ENCODE measurements at places on chromosomes 1 and 21.
A peak's percentile ranks its signal among the peaks of the same experiment; 100 is the strongest.

- no peak for DNase-seq
- no peak overlapping the region for H3K4me3 ChIP-seq
- H3K27ac ChIP-seq = no peak overlapping the region
- no peaks in the 10 kb centered on the region for H3K27me3 ChIP-seq
- H3K4me1 ChIP-seq = no peaks in the 10 kb centered on the region
- no peaks in the 10 kb centered on the region for H3K36me3 ChIP-seq
Measured at GRCh38 chr1:201369209-201369608, 8.3 kb downstream of the TNNT2 start.

- H3K4me1 ChIP-seq = peaks cover 86% of the 10 kb centered on the region
- H3K27me3 ChIP-seq = no peaks in the 10 kb centered on the region
- peak overlapping the region; percentile 15 for H3K27ac ChIP-seq
- no peak for DNase-seq
- no peak overlapping the region for H3K4me3 ChIP-seq
Measured at GRCh38 chr1:110890474-110891196, 17.7 kb downstream of the CD53 start.

DNA sequence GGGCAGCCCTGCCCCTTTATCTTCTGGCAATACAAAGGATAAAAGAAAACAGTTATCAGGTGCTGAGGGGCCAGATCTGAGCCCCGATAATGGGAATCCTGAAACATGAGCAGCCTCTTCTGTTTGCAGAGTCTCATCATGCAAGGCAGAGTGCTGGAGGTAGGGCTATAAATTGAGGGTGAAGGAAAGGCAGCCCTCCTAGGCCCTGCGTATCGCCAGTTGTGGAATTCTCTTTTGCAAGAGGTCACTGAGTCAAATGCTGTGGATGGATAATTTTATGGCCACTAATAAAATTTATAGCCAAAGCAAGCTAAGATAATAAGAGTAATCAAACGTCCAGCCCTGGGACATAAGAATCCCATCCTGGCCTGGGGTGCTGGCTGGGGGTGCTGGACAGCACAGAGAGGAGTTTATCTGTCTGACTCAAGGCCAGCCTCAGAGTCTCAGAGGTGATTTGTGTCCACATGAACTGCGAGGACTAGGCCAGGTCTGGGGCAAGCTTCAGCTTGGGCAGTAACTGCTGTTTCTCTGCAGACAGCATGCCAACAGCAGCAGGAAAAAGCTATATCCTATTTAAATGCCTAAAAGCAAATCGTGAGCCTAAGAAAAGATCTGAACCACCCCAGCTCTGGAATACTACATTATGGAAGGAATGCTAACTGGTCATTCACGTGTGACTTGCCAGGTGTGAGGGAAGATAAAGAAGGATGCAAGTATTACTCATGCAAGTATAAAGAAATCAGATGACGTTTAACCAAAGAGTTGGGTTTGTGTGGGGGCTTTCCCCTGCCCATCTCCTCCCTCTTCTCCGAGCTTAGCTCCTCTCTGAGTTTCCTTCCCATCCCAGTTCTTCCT is 254.8 kb downstream of the KIF26B start:
- no peaks in the 10 kb centered on the region for H3K27me3 ChIP-seq
- H3K36me3 ChIP-seq = no peaks in the 10 kb centered on the region
- no peaks in the 10 kb centered on the region for H3K4me1 ChIP-seq
- no peak overlapping the region for H3K27ac ChIP-seq
- H3K4me3 ChIP-seq = no peak overlapping the region

GRCh38 chr1:170685166-170685565 is 21.2 kb downstream of the PRRX1 start:
- no peak overlapping the region for H3K4me3 ChIP-seq
- H3K27me3 ChIP-seq = no peaks in the 10 kb centered on the region
- no peaks in the 10 kb centered on the region for H3K4me1 ChIP-seq
- DNase-seq = no peak
- no peak overlapping the region for H3K27ac ChIP-seq

DNA sequence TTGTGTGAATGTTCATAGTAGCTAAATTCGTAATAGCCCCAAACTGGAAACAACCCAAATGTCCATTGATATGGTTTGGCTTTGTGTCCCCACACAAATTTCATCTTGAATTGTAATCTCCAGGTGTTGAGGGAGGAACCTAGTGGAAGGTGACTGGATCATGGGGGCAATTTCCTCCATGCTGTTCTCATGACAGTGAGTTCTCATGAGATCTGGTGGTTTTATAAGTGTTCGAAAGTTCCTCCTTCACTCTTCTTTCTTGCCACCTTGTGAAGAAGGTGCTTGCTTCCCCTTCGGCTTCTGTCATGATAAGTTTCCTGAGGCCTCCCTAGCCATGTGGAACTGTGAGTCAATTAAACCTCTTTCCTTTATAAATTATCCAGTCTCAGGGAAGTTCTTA is 11.3 kb downstream of the UBE2G2 start:
- H3K27ac ChIP-seq = no peak overlapping the region
- H3K4me1 ChIP-seq = peaks cover 7% of the 10 kb centered on the region
- DNase-seq = no peak
- no peak overlapping the region for H3K4me3 ChIP-seq
- no peaks in the 10 kb centered on the region for H3K27me3 ChIP-seq

DNA sequence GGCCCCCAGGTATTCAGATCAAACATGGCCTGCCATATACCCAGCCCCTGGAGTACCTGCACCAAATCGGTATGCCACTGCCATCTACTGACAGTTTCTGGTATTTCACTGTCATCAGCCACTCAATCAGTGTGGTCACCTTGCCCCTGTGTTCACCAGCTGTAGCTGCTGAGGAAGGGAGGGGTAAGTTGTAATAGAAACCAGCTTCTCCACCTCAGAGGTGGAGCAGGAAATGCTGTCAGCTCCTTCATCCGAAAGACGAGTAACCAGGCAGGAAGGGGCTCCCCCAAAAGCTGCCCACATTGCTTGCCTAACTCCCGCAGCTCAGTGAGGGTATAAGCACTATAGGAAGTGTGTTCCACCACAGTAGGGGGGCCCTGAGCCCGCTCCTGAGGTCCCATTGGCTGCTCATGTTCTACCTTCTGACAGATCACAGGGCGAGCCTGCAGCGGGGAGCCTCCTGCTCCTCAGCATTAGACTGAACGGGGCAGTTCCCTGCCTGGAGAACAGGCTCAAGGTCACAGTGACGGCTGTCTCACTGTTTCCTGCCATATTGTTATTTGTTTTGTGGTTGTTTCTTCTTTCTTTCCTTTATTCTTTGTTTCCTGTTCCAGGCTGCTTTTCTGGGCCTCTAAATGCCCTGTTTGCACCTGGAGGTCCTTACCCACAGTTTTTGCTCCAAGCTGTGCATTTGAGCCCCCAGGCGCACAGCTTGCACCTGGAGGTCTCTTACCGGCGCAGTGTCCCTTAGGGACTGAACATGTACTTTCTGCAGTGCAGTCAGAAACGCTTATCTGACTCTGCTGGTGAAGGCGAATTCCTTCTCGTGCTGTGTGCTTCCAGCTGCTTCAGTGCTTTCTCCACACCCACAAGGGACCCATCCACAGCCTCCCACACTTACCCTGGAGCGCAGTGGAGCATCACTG is 1638.3 kb downstream of the MRPL39 start:
- H3K36me3 ChIP-seq = no peaks in the 10 kb centered on the region
- DNase-seq = peak; percentile 80
- peak overlapping the region; percentile 49 for H3K27ac ChIP-seq
- no peaks in the 10 kb centered on the region for H3K27me3 ChIP-seq

DNA sequence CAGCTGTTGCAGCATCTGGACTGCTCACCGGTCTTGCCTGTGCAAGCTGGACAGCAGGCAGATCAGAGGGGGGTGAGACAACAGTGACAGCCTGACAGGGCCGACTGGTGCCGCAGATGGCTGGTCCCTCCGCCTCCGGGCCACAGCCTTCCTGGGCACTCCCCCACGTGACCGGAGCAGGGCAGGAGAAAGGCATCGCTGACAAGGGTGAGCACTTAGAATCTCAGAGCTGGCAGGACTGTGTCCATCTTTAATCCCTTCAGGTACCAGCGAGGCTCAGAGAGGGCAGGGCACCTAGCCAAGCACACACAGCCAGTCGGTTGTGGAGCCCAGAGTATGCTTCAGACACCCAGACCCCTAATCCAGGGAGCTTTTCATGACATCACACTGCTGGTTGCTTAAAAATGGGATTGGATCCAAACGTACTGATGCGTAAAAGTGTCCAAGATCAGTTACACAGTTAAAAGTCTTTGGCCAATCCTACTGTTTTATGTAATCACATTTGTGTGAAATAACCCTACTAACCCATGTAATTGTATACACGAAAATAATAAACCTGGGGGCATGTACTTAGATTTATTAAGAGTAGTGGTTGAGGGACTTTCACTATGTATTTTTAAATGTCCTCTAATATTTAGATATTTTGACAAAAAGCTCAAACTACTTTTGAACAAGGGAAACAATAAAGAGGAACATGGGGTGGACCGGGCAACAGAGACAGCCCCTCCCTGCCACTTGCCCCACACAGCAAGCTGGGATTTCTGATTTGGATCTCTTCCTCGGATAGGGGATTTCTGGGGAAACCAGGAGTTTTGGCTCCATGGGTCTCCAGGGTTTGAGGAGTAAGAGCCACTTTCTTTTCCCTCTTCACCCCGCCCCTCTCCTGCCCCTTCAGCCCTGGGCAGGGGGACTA is 758 bp upstream of the CNTN2 start:
- H3K4me3 ChIP-seq = no peak overlapping the region
- H3K4me1 ChIP-seq = no peaks in the 10 kb centered on the region
- H3K27ac ChIP-seq = no peak overlapping the region
- H3K27me3 ChIP-seq = no peaks in the 10 kb centered on the region
- DNase-seq = no peak
